NK-92 treated with Interleukin-12 subunit alpha and Interleukin-12 subunit beta, amount 100 ng/mL, for 24 hours (cell line): ENCODE measurements at places on chromosomes 2 and 18.

GRCh38 chr18:5155218-5155906 lies 41.7 kb downstream of the AKAIN1 start:
- no peak for DNase-seq

DNA sequence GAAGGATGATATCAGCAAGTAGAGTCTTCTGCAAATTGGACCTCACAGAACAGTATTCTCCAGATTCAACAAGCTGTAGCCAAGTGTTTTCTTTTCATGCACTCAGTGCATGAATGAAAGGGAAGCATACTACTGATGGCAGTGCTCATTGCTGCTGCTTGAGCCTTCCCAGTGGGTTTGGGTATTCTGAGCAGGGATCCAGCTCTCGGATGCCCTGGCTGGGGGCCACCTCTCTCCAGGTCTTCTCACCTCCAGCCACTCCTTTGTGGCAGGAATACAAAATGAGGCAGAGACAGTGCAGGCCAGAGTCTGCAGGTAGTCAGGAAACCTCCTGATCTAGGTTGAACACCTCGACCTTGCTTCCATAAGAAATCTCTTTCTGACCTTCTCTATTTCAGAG lies 390.4 kb upstream of the CELF4 start:
- DNase-seq: no peak

- DNase-seq: no peak
These were observed 651.9 kb downstream of the SLC4A3 start for GRCh38 chr2:220279372-220279771.

DNA sequence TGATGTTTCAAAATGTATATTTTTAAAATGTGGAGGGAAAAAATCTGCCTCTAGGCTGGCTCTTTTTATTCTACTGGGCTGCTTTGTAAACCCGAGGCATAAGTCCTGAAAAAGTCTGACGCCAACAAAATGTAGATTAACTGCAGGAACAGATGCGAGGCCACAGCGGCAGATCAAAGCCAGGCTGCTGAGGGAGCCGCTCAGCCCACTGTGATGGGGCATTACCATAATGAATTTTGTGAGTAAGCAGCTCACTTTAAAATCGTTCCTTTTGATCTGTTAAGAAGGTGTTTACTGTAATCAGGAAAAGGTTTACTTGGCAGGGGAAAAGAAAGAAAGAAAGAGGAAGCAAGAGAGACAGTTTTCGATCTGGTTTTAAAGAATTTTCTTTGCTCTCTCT lies 269.0 kb downstream of the ICOS start:
- no peak for DNase-seq

DNA sequence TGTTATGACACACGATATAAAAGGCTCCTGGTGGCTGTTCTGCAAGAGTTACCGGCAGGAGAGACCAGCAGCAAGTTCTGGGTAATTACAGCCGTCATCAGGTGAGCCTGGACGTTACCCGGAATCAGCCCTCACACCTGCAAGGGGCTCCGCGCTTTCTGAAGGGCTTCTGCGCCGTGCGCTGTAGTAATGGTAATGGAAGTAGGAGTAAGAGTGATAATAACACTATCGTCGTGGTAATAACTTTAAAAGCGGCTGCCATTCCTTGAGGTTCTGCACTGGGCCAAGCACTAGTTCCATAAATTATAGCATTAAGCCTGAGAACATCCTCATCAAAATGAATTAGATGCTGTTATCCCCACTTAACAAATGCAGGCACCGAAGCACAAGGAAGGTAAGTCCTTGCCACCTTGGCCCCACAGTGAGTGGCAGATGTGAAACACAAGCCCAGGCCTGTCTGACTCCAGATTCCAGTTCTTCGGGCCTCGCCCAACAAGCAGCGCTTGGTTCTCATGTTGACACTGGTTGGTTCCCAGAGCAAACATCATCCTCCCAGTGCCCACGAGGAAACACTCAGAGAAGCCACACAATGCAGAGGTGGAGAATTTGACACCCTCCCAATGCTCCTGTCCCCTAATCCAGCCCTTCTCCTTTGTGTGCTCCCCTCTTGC lies 205.2 kb downstream of the EIPR1 start:
- DNase-seq: no peak

- no peak for DNase-seq
These were observed 87.6 kb downstream of the MAIP1 start for GRCh38 chr2:200042944-200043343.

DNA sequence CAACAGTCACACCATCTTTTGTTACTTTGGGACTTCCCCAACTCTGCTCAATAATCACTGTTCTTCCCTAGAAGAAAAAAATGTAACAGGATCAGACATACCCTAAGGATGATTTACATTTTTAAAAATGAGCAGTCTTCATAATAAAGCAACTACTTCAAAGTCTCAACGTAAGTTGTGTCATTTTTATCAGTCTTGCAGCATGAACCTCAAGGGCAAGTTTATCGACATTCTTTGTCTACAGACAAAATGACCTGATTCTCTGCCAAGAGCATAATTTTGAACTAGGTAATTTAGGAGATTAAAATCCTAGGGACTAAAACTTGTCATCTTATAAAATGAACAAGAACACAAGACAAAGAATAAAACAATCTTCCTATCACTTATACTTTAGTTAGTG lies 2.3 kb downstream of the HSPD1 start:
- DNase-seq: no peak

GRCh38 chr18:6746386-6746960 lies 17.0 kb downstream of the ARHGAP28 start:
- no peak for DNase-seq

GRCh38 chr2:10741139-10741538 lies 19.7 kb downstream of the ATP6V1C2 start:
- DNase-seq: no peak

- DNase-seq: no peak
These were observed 37.5 kb upstream of the NCOA1 start for GRCh38 chr2:24453379-24454073.

DNA sequence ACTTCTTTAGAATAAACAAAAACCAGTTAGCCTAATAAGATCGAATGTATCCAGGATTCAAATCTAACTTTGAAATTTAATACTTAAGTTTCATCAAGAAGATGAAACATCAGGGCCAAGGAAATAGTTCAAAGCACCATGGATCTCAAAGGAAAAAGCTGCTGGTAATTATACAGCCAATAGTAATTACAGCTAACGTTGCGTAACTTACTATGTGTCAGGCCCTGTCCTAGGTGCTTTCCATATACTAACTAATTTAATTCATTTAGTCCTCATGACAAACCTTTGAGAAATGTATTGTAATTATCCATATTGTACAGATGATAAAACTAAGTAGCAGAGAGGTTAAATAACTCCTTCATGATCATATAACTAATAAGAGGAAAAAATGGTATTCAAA lies 598.6 kb downstream of the NYAP2 start:
- no peak for DNase-seq
